ENCODE measurements at places on chromosomes 16 and 17. TPM values are rescaled to one million over a fixed set of nuclear protein-coding genes. Genes with fewer than 3 reads are reported as not detected.

Gene PABPN1L
- total RNA-seq, result not detected

Gene SGSH
- total RNA-seq, result 17.6 TPM

Gene ITGAE
- 19.7 TPM for total RNA-seq

DNA sequence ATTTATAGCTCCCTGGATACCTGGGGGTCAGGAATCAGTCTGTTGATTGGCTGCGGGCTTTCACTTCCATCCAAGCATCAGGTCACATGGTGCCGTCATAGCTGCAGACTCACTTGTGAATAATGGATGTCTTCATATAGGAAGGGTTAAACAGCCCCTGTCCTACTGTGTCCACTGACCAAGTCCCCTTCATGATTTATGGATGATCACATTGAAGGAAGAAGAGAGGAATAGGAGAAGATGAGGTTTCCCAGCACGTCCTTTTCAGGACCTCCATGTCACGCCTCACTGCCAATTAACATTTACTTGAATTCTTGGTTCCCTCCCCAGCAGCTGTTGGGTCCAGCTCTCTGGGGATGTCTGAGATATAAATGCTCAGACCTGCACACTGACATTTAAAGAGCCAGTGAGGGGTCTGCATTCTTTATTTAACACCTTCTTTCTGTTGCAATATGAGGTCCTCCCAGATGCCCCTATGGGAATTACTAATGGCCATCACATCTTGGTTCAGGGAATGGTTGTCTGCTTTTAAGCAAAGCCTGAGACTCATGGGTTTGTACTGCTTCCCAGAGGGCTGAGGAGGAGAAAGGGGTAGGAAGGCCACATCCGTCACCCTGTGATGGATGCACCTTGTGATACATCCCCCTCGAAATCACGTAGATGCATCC lies 230.6 kb upstream of the HSBP1 start:
- no peak for DNase-seq

DNA sequence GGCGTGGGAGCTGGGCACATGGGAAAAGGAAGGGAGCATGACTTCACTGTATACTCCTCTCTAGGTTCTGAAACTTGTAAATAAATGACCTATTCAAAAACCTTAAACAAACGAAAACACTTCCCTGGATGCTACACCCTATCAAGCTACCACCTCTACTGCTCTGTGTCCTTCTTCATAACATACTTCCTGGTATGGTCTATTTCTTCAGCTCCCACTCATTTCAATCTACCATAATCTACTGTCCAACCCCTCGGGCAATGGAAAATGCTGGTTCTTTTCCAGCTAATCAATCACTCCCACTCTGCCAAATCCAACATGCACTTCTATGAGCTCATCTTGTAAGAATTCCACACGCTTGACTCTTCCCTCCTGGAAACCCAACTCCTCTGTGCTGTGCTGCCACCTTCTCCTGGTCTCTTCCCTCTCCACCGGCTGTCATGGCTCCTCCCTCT lies 42.4 kb downstream of the AMFR start:
- DNase-seq, result peak; percentile 19

GRCh38 chr16:3637371-3637923 lies 17.0 kb upstream of the DNASE1 start:
- no peak for DNase-seq

DNA sequence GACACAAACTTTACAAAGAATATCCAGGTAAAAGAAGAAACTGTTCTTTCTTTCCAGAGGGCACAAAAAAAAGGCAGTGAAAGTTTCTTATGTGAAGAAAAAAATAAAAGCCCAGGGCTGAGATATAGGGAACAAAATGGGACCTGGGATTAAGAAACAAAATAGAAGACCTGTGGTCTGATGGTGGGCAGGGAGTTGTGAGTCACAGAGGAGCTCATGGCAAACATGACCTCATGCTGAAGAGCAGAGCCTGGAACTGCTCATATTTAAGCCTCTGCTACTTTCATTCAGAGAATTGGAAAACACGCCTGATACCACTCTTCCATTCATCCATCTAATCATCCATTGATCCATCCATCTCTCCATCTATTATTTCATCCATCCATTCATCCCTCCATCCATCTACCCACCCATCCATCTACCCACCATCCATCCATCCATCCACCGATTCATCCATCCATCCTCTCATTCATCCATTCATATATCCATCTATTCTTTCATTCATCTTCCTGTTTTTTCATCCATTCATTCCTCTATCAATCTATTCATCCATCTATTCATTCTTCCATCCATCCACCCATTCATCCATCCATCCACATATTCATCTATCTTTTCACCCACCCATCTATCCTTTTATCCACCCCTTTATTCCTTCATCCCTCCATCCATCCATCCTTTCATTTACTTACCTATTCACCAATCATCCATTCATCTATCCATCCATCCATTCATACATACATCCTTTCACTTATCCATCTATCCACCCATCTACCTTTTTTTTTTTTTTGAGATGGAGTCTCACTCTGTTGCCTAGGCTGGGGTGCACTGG lies 30.0 kb downstream of the WFDC1 start:
- no peak for DNase-seq

DNA sequence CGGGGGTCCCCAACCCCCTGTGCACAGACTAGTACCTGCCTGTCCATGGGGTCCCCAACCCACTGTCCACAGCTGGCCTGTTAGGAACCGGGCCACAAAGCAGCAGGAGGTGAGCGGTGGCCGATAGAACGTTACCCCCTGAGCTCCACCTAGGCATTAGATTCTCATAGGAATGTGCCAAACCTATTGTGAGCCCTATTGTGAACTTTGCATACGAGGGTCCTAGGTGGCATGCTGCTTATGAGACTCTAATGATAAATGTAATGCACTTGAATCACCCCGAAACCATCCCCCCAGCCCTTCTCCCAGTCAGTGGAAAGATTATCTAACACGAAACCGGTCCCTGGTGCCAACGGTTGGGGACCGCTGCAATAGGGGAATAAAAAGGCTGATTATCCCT lies 1.5 kb downstream of the REXO5 start:
- DNase-seq, result no peak

GRCh38 chr17:20998571-20999043 lies 44.2 kb downstream of the USP22 start:
- no peak for DNase-seq

Measured in fibroblast of the aortic adventitia (primary cell).